ENCODE measurements at places on chromosomes 12 and 14.

DNA sequence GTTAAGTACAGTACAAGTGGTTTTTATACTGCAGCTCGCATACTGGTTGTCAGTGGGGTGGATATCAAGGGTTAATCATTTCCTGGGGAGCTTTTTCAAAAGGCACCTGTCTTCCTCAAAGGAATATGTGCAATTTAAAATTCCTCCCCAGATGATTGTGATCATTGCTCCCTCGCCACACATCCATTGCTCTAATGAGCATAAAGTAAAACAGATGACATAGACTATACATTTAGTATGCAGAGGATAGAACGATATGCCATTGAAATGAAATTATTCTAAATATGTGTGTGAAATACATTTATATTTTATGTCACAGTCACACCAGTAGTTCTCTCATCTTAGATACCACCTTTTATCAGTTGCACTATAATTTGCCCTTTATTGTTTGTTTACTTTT is 36.4 kb upstream of the KCNMB4 start:
- no peak for DNase-seq

- no peak for DNase-seq
These were observed 54.0 kb upstream of the CDKN3 start for GRCh38 chr14:54342806-54343205.

- no peak for DNase-seq
These were observed 443.4 kb downstream of the GLT1D1 start for GRCh38 chr12:129296671-129297070.

DNA sequence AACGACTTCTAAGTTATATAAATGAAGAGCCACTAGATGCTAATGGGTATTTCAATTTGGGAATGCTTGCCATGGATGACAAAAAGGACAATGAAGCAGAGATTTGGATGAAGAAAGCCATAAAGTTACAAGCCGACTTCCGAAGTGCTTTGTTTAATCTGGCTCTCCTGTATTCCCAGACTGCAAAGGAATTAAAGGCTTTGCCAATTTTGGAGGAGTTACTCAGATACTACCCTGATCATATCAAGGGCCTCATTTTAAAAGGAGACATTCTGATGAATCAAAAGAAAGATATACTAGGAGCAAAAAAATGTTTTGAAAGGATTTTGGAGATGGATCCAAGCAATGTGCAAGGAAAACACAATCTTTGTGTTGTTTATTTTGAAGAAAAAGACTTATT is 52.8 kb downstream of the TMTC3 start:
- no peak for DNase-seq

DNA sequence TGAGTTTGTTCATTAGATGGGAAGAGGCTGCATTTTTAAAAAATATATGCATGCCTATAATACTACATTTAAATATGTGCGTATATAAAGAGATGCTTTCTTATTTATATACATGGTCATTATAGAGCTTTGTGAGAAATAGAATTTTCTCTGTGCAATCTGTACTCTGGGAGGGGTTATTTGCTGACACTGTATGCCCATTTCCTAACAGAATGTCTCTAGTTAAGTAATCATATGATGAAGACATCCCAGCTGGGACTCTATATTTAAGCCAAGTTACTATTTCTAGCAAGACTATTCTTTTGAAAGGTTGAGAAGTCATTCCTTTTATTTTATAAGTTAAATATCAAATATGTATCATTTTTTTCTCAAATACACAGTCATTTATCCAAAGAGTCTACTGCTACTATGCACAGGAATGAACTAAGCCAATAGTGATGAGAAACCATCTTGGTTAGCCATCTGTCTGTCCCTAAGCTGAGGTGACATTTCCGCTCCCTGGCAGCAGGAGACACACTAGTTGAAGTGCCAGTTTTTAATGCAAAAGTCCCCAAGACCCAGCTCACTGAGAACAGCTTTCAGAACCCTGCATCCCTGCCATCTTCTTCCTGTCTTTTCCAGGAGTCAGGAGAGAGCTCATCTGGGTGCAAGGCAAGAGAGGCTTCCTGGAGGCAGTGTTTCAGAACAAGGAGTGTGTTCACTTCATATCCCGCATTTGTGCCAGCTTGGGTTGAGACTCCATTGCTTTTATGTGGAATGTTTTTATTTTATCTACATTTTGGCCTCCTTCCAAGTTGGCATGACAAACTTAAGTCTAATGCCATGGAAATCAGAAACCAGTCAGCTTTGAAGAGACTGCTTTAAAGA is 69.5 kb downstream of the TMEM132C start:
- no peak for DNase-seq

Data from coronary artery (tissue), 2 donors.